ENCODE measurements at places on chromosomes 2 and 18.

- no peak for DNase-seq
These were observed 94.8 kb downstream of the INHBB start for GRCh38 chr2:120440521-120441350.

GRCh38 chr18:66813138-66813537 lies 209.2 kb upstream of the CDH19 start:
- no peak for DNase-seq

GRCh38 chr2:31828891-31829290 lies 181.9 kb downstream of the MEMO1 start:
- DNase-seq: no peak

GRCh38 chr2:181790716-181791649 lies 100.5 kb upstream of the ITPRID2 start:
- DNase-seq: peak; percentile 6

DNA sequence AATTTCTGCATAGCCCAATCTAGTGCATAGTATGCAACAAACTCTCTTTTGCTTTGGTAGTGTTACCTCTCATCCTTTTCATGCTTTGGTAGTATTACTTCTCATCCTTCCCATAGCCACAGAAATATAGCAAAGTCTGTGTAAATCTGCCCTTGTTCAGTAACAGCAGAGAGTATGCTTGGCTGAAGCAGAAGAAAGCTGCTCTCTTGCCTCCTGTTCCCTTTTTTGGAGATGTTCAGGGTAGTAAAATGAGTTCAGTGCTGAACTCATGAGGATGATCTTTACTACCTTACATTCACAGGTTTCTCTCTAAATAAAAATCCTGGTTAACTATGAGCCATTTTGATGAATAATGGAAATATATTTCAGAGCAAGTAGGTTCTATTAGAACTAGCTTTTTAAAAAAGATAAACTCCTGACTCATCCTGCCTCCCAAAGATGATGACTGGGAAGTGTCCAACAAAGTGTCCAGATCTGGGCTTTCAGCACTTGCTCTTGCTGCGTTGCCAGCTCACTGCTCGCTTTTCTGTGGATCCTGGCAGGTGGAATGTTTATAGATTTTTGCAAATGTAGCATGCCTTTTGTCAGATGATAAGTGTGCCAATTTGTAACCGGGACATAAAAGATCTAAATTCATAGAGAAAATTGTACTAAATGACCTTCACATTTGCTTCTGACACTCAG lies 29.4 kb upstream of the CHMP3 start:
- DNase-seq: no peak

GRCh38 chr2:45280794-45281193 lies 271.5 kb upstream of the SIX2 start:
- DNase-seq: no peak

GRCh38 chr2:241489733-241490680 lies 18.4 kb downstream of the STK25 start:
- DNase-seq: no peak
